ENCODE measurements at places on chromosomes 7 and 10. TPM values are rescaled to one million over a fixed set of nuclear protein-coding genes. Genes with fewer than 3 reads are reported as not detected.

GPR141 gene
- total RNA-seq = 0.64 TPM

DNA sequence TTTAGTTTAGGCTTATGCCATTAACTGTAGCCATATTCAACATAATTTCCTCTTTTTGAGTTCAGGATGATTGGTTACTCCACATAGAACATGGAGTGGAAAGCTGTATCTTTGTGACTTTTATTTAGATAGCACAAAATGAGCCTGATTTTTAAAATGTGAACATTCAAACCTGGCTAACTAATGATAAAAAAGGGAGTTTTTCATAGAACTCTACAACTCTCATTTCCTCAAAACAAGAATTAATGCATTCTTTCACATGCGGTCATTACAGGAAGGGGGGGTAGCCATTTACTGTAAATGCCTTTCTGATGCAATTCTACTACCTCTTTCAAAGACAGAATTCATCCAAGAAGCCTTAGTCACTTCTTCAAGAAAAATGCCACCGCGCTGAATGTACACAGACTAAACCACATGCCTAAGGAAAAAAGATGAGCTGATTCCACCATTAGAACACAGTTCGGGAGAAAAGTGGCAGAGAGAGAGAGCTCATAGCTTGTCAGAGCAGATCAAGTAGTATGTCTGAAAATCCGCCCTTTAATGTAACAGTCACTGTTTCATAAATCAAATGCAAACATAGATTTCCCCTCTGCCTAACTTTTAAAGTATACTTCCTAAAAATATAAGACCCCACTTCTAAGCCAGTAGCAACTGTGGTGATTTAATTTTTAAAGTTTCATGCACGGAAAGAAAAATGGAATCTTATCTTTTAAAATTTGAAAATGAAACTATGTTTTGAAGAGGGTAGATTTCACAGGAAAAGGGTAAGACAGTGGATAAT lies 226.4 kb upstream of the KLF14 start:
- no peak for DNase-seq

DNA sequence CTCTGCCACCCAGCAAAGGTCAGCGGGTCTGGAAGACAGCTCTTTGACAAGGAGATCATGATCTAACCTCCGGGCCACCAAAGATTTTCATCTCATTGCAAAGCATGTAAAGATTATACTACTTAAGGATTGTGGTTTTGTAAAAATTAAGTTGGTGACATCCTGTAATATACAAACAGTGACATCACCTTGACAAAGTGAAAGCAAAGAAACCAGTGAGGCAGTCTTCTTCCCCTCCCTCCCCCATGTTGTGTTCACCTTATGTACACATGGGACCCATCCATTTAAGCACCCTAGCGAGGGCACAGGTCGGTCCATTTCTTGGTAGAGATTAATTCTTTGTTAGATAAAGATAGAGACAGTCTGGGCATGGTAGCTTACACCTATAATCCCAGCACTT lies 3.9 kb downstream of the MDH2 start:
- DNase-seq = no peak

- DNase-seq = no peak
Observed at GRCh38 chr10:75640803-75641202, 209.4 kb downstream of the LRMDA start.

- no peak for DNase-seq
Observed at GRCh38 chr7:43880596-43880995, 11.3 kb upstream of the MRPS24 start.

DNA sequence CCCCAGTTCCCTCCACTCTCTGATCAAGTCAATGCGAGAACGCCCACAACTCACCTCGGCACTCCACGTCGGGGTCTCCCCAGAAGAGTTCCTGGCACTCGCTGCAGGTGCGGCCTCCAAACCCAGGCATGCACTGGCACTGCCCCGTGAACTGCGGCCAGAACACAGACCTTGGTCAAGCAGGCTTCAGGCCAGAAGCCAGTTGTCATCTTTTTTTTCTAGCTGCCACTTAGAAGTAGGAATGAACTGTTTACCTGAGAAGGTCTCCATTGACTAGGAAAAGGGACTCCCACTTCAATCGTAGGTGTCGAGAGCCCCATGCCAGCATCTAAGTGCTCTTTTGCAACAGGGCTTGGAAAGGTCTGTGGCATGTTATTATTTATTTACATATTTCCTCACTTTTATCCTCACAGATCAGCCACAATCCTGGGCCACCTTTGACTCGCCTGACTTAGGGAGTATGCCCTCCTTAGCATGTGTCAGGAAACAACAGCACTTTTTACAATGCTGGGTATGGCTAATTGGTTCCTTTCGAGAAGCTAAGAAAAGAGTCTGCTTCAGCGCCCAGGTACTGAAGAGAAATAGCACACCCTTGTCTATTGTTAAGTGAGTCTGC lies 51.7 kb downstream of the LAMB1 start:
- no peak for DNase-seq

DNA sequence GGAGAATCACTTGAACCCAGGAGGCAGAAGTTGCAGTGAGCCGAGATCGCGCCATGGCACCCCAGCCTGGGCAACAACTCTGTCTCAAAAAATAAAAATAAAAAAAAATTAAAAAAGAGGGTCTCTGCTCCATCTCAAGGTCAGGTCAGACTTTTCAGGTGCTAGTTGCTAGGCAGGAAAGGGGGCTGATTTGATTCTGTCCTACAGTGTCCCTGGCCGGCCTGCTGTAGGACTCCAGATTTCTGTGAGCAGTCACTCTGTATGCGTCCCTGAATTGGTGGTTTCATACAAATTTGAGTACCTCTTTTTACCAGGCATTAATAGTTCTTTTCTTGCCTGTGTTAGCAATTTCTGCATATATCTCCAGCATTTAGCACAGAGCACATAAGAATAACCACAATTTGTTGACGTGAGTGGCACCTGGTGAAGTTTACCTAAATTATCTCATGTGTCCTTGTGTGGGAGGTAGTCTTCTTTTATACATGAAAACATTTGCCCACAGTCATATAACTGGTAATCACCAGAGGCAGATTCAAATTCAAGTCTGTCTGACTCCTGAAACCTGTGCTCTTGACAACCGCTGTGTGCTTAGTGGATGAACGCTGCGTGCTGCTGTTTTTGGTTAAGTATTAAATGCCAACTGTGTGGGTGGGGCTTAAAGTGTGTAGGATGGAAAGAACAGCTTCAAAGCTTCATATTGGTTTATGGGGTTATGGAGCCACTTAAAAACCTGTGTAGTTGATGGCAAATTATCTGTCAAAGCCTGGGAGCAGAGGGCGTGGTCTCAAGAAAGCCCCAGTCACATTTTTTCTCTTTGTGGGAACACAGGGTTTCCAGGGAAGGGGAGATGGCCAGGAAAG lies 3.2 kb upstream of the ZNF775 start:
- DNase-seq = no peak

DNA sequence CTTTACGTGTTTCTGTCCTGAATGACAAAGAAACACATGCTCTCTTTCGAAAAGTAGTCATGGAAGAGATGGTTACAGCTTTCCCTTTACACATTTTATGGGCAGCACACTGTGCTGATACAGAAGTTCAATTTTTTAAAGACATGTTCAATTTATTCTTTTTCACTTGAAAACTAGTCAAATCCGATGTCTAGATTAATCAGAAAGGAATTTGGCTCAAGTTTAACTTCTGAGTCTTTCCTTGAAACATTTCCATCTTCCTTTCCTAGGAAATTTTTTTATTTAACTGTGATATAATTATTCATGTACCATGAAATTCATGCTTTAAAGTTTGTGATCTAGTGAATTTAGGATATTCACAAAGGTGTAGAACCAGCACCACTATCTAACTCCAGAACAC lies 360.1 kb downstream of the TNS3 start:
- no peak for DNase-seq

DNA sequence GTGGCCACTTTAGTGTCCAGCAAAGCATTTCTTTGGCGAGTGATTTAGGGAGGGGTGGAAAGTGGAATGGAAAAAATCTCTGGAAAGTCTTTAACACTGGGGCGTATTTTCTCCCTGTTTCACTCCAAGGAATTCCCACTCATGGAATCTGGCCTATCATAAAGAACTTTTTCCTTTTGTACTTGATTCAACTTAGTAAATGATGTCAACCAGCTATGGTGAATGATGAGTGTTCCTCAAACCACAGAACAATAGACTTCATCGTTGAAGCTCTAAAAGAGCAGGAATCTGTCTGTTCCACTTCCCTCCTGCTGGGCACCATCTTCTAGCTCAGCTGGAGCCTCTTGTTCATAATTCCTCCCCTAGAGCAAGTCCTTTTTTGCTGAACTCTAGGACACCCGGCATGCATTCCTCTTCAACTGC lies 66.5 kb downstream of the EPDR1 start:
- DNase-seq = no peak

- DNase-seq = no peak
Observed at GRCh38 chr7:94069162-94069739, 65.1 kb upstream of the BET1 start.

GRCh38 chr7:1591396-1591795 lies 21.6 kb upstream of the PSMG3 start:
- no peak for DNase-seq
